ENCODE measurements at places on chromosomes 12 and 14. TPM values are rescaled to one million over a fixed set of nuclear protein-coding genes. Genes with fewer than 3 reads are reported as not detected.

GRCh38 chr12:7376196-7376595 lies 67.8 kb downstream of the CD163L1 start:
- DNase-seq: no peak

Gene KLHDC1
- 3.4 TPM for total RNA-seq

- DNase-seq: no peak
Observed at GRCh38 chr14:58785701-58786100, 147.9 kb downstream of the DACT1 start.

GRCh38 chr14:69715725-69716477 lies 51.0 kb upstream of the SRSF5 start:
- peak; percentile 79 for DNase-seq

GRCh38 chr14:20997564-20997963 lies 1.5 kb upstream of the SLC39A2 start:
- no peak for DNase-seq

- no peak for DNase-seq
Observed at GRCh38 chr12:132471011-132471857, 18.7 kb upstream of the FBRSL1 start.

Gene TCL1B
- total RNA-seq: not detected

Gene TAS2R46
- total RNA-seq: not detected

- no peak for DNase-seq
Observed at GRCh38 chr14:73460691-73461127, 2.4 kb upstream of the NUMB start.

Gene PLEKHD1
- 1.5 TPM for total RNA-seq

Gene CACNA2D4
- total RNA-seq: 0.57 TPM

- DNase-seq: no peak
Observed at GRCh38 chr14:104784846-104785707, 10.5 kb downstream of the AKT1 start.

- no peak for DNase-seq
Observed at GRCh38 chr12:105167346-105167745, 59.8 kb downstream of the WASHC4 start.

Gene TMEM229B
- 2.0 TPM for total RNA-seq

DNA sequence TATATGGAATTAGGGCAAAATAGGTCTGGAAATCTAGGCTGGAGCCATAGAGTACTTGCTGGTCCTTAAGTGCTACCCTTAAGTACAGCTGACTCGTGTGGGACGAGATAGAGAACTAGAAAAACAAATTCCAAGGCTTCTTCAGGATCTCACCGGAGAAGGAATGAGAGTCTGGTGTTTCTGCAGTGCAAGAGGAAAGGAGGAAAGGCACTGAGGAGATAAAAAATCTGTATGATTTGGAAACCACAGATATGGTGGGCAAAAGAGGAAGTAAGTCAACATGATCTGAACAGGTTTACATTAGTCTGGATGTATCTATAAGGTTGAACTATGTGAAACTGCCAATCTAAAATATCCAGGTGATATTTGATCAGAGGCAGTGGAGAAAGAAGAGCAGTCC lies 134.4 kb upstream of the SOX5 start:
- DNase-seq: no peak

Gene PAPLN
- 44.9 TPM for total RNA-seq

Gene CRIP1
- 84.0 TPM for total RNA-seq

DNA sequence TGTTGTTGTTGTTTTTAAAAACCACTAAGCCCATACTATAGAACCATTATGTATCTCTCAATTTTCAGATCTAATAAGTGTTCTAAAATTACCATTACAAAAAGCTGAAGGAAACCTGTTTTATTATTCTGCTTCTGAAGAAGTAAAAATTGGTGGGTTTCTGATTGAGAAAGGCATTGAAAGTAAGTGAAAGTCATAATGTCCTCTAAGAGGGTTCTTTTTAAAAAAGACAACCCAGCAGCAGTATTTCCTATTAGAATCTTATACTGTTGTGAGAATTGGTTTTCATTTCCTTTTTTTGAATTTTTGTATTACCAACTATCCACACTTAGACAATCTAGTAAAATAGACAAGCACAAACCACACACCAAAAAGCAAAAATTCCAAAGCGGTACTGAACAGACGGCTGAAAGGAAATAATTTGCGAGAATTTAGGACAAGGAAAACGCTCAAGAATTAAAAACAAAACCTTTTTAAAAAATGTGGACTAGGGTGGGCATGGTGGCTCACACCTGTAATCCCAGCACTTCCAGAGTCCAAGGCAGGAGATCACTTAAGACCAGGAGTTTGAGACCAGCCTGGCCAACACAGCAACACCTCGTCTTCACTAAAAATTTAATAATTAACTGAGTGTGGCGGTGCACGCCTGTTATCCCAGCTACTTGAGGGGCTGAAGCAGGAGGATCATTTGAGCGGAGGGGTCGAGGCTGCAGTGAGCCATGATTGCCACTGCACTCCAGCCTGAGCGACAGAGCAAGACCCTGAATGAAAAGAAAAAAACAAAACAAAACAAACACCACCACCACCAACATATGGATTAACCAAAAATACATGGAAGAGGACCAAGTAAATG lies 66.7 kb upstream of the AP4S1 start:
- no peak for DNase-seq

- no peak for DNase-seq
Observed at GRCh38 chr14:21063479-21063878, 5.9 kb downstream of the RNASE8 start.
